Aorta (tissue), 5 donors: ENCODE measurements at places on chromosomes 7 and 10.

- peaks cover 4% of the 10 kb centered on the region for H3K36me3 ChIP-seq
- no peak for DNase-seq
- no peaks in the 10 kb centered on the region for H3K27me3 ChIP-seq
- H3K4me3 ChIP-seq = no peak overlapping the region
- H3K27ac ChIP-seq = no peak overlapping the region
Measured at GRCh38 chr7:95427166-95427565, 7.7 kb downstream of the PON2 start.

DNA sequence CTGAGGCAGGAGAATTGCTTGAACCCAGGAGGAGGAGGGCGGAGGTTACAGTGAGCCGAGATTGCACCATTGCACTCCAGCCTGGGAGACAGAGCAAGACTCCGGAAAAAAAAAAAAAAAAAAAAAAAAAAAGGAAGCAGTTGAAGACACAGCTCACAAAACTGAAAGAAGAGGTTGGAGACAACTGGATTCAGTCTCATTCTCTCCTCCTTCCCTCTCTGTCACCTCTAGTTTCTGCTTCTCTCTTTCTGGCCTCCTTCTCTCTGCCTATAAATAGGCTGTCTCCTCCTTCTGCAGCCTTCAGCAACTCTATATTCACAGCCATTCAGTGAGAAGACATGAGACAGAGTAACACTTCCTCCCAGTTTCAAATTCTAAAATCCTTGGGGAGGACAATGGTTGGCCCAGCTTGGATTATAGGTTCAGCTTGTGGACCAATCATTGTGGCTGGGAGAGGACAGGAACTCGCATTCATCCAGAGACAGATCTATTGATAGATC, 125.6 kb upstream of the HABP2 start:
- no peak for DNase-seq
- no peak overlapping the region for H3K27ac ChIP-seq
- H3K36me3 ChIP-seq = no peaks in the 10 kb centered on the region
- H3K4me3 ChIP-seq = no peak overlapping the region

DNA sequence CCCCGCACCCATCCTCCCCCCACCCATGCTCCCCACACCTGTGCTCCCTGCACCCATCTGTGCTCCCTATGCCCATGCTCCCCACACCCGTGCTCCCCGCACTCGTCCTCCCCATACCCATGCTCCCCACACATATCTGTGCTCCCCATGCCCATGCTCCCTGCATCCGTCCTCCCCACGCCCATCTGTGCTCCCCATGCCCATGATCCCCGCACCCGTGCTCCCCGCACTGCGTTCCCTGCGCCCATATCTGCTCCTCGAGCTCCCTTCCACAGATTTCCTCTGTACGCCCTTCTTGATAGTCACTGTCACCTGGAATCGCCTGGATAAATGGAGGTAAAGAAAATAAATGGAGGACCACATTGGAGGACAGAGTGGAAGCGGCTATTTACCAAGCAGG, 9.9 kb downstream of the DIP2C start:
- H3K4me3 ChIP-seq = no peak overlapping the region
- H3K27me3 ChIP-seq = no peaks in the 10 kb centered on the region
- no peak for DNase-seq
- H3K36me3 ChIP-seq = no peaks in the 10 kb centered on the region
- H3K4me1 ChIP-seq = no peaks in the 10 kb centered on the region
- no peak overlapping the region for H3K27ac ChIP-seq

DNA sequence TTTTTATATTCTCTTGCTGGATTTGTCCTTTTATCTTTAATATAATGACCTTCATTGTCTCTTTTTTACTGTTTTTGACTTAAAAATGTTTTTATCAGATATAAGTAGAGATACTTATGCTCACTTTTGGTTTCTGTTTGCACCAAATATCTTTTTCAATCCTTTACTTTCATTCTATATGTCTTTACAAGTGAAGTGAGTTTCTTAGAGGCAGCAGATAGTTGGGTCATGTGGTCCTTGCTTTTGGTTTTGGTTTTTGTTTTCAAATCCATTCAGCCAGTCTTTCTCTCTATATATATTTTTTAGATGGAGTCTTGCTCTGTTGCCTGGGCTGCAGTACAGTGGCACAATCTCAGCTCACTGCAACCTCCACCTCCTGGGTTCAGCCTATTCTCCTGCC, 932.4 kb upstream of the LRRTM3 start:
- no peak for DNase-seq
- no peak overlapping the region for H3K27ac ChIP-seq
- H3K4me3 ChIP-seq = no peak overlapping the region
- no peaks in the 10 kb centered on the region for H3K27me3 ChIP-seq
- H3K4me1 ChIP-seq = no peaks in the 10 kb centered on the region

DNA sequence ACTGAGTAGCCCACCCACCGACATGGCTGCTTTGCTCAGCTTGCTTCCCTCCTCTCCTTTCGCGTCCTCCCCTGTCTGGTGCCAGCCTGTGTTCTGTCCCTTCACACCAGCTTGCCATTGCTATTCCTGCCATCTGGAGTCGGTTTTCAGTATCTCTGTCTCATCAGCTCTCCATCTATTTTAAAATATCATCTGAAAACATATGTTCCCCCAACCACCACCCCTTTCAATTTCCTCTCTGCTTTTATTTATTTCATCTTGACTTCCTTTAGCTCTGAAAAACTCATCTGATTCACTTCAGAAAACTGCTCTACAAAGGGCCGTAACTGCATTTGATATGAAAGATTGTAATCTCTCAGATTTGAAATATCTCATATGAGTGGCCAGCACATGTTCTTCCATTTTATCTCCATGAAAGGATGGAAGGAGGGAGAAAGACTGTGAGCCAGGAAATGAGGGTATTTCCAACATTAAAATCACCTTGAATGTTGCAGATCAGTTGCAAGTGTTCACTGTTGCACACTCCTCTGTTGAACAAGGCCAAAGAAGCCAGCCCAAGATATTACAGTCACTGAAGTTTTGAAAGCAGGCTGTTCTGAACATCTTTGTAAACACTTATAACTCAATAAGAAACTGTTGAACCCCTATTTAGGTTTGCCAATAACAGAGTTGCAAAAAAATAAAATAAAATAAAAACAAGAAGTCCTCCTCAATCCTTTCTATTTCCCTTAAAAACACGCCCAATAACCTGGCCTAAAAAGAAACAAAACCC, 202.4 kb upstream of the NEBL start:
- H3K4me1 ChIP-seq = no peaks in the 10 kb centered on the region
- no peak for DNase-seq
- no peak overlapping the region for H3K27ac ChIP-seq
- H3K27me3 ChIP-seq = no peaks in the 10 kb centered on the region
- no peak overlapping the region for H3K4me3 ChIP-seq
- no peaks in the 10 kb centered on the region for H3K36me3 ChIP-seq

GRCh38 chr10:106401161-106401560, 763.3 kb downstream of the SORCS1 start:
- H3K27me3 ChIP-seq = no peaks in the 10 kb centered on the region
- H3K4me3 ChIP-seq = no peak overlapping the region
- H3K4me1 ChIP-seq = no peaks in the 10 kb centered on the region
- no peaks in the 10 kb centered on the region for H3K36me3 ChIP-seq
